ENCODE measurements at places on chromosomes 2 and 18. TPM values are rescaled to one million over a fixed set of nuclear protein-coding genes. Genes with fewer than 3 reads are reported as not detected.

COL6A3 gene
- total RNA-seq, result 178 TPM

TOGARAM2 gene
- total RNA-seq, result 0.83 TPM

C2orf72 gene
- total RNA-seq, result 0.06 TPM

GPR35 gene
- total RNA-seq, result 2.5 TPM

TWIST2 gene
- total RNA-seq, result 37.4 TPM

ABCG8 gene
- not detected for total RNA-seq

CCDC141 gene
- total RNA-seq, result 4.6 TPM

KCNG2 gene
- total RNA-seq, result not detected

EGR4 gene
- total RNA-seq, result not detected

CCL20 gene
- not detected for total RNA-seq

C1QL2 gene
- total RNA-seq, result not detected

CNDP1 gene
- total RNA-seq, result not detected

ANKRD44 gene
- total RNA-seq, result 41.4 TPM

TUBB8B gene
- not detected for total RNA-seq

SGPP2 gene
- total RNA-seq, result 0.32 TPM

IL36A gene
- total RNA-seq, result not detected

ALLC gene
- not detected for total RNA-seq

CROCC2 gene
- not detected for total RNA-seq

DNA sequence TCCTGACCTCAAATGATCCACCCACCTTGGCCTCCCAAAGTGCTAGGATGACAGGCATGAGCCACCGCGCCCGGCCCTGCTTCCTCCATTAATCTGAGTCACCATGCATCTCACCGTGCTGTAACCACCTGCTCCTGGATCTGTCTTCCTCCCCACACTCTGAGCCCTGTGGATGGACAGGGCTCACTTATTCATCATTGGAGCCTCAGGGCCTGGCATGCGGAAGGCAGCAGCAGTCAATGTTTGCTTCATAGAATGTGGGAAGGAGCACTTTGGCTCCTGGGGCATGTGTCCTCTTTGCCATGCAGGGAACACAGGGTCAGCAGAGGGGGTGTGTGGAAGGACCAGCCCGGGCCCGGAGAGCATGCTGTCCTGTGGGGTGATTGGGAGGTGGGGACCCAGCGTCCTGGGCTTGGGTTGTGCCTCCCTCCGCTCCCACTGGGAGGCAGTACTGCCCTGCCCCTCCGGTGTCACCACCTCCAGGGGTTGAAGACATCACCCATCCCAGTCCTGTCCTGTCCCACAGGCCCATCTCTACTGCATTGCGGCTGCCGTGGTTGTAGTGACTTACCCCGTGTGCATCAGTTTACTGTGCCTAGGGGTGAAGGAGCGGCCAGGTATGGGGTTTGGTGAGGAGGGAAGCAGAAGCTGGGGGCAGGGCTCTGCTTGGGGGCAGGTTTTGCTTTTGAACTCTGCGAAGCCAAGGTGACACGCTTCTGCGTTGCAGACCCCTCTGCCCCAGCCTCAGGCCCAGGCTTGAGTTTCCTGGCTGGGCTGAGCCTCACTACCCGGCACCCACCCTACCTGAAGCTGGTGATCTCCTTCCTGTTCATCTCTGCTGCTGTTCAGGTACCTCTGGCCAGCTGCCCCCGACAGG is 11.5 kb downstream of the MFSD2B start:
- no peak for DNase-seq

DNA sequence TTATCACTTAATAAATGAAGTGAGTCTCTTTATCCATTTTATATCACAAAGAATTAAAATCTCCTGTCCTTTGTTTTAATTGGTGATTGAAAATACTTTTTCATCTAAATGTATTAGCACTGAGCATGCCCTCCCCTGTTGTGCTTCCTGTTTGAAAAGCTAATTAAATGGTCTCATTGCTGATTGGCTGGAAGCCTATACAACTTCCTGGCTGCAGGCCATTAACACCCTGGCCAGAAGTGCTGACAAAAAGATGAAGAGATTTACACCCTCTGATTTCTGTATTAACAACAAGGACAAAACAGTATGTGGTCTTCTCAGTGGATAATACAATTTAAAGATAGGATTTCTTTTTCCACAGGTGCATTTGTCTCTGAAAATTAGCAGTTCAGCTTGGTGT is 548.0 kb downstream of the DCC start:
- DNase-seq, result no peak

DNA sequence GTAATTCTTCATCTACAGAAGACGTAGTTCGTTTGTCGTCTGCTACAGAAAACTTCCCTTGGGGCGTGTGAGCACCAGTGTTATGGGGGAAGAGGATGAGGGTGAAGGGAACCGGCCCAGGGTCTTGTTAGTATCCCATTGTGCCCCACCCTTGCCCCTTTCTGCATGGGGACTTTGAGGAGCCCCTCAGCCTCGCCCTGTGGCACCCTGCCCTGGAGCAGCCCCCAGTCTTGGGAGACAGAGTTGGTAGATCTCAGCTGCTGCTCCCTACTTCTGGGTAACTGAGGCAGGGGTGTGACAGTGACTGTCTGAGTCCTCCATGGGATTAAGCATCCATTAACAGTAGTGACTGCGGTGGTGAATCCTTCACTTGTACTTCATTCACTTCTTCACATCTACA is 50.1 kb downstream of the RNF144A start:
- no peak for DNase-seq

GRCh38 chr18:23526501-23527063 is 23.3 kb downstream of the RMC1 start:
- no peak for DNase-seq

DNA sequence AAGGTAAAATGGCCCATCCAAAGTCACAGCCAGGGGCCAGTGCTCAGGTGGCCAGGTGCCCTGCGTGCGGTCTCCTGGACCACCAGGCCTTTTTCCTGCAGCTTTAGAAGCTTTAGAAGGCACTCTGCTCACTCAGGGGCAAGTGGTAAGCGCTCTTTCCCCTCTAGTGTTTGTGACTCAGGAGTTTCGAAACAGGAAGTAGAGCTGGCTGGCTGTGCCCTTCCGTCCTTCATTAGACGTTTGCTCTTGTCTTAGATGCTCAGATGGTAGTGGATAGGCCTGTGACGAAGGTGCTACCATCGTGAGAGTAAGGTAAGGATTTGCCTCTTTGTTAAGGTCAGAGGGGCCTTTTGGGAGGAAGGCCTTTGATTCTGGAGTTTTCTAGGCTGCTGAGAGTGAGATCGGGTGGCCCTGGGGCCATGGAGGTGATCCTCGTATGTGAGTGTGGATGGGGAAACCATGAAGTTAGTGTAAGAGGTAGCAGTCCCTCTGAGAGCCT is at the start of gene CASP8:
TSS of gene CASP8 (plus strand) at position 235 of the 499 bp plus-strand sequence. CDS start 5,951 bp downstream, outside the sequence.
- peak; percentile 89 for DNase-seq

GRCh38 chr2:168626096-168626495 is 170.0 kb downstream of the CERS6 start:
- no peak for DNase-seq

- peak; percentile 86 for DNase-seq
Observed at GRCh38 chr2:149038442-149039212, at the start of gene LYPD6B. TSS of gene LYPD6B (plus strand) at chr2:149038699. CDS start at chr2:149130949, 92,250 bp downstream.

- DNase-seq, result no peak
Observed at GRCh38 chr2:133843551-133843950, 275.3 kb upstream of the NCKAP5 start.

DNA sequence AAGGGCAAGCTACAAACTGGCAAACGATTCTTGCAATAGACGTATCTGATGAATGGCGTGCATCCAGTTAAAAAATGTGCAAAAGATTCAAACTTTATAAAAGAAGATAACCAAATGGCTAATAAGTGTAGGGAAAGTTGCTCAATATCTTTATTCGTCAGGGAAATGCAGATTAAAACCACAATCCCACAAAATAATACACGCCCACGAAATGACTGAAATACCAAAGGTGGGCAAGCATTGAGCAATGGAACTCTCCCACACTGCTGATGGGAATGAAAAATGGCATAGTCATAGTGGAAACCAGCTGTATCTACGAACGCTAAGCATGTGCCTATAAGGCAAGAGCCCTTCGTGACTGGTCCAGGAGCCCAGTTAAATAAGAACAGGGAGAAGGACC is 168.6 kb upstream of the SIX2 start:
- DNase-seq, result no peak

DNA sequence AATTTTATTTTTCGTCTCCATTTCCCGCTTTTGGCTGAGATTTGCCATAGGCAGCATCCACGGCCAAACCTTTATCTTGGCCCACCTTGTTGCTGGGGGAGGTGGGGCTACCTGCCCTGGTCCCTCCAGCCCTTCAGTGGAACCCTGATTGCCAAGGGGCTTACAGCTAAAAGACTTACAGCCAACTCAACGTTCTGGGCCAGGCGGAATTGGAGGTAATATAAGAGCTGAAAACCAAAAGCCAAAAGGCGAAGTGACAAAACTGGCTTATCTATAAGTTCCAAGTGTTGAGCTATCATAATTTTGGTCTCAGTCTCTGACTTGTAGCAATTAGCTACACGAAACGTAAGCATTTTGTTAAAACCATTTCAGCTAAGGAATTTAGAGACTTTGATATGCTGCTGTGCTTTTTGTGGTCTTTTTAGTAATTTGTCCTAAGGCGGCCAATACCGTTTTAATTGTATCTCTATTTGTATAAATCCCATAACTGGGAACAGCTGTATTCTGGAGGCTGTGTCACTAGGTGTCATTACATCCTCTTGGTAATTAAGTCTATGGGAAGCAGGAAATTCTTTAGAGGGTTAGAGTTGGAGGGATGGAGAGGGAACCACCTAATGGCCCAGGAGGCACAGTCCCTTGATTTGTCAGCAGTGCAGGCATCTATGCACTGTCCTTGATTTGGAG is 24.0 kb downstream of the PDCD1 start:
- DNase-seq, result no peak

GRCh38 chr2:140893685-140894084 is 1237.1 kb downstream of the LRP1B start:
- no peak for DNase-seq

- no peak for DNase-seq
Observed at GRCh38 chr2:184026961-184027360, 571.4 kb upstream of the ZNF804A start.

DNA sequence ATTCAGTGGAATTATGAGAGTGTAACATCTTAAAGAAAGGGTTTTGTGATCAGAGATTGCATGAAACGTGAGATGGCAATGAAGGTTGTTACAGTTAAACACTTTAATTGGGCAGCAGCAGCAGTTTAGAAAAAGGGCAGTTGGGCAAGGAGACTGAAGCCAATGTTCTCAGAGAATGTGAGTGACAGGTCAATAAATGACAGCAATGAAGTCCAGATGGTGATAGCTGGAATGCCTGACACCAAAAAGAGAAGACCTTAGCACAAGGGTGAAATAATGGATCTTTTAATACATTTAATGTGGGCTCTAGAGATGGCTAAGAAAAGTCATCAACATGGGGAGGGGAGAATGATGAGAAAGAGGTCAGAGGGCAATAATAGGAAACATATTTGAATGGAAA is 89.4 kb upstream of the CDH7 start:
- DNase-seq, result no peak

DNA sequence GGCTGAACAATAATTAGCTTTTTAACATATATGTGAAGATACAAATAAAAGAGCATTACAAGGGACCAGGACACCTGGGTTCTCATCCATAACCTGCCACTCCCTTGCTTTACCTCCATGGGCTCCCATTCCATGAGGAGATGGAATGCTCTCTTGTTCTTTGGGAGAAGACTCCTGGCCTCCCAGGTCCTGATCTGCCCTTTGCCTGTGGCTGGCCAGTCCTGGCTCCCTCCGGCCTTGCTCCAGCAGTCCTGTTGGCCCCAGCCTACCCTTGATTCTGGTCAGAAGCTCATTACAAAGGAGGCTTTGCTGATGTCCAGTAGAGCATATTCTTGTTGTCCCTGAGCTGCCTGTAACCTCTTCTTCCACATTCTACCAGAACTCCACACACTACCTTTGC is 60.3 kb downstream of the ADD2 start:
- DNase-seq, result no peak

DNA sequence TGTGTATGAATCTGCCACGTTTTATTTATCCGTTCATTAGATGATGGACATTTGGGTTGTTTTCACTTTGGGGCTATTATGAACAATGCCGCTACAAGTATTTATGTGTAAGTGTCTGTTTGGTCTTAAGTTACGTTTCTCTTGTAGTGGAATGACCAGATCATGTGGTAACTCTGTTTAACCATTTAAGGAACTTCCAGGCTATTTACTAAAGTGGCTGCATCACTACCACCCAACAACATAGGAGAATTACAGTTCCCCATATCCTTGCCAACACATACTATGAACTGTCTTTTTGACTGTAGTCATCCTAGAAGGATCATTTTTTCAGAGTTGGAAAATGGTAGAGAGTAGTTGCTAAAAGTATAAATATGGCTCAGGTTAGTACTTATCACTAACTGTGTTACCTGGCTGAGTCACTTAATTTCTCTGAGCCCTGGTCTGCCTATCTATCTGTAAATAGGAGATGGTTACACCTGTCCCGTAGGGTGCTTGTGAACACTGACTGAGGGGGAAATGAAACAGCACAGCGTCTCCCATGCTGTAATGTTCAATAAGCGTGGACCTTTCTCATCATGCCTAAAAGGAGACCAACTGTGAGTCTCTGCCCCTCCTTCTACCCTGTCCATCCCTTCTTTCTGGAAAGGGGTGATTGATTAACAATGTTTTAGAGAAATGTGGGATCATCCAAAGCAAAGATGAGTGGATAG is 103.1 kb downstream of the SH3RF3 start:
- DNase-seq, result no peak

GRCh38 chr2:42987112-42987922 is 194.9 kb upstream of the HAAO start:
- DNase-seq, result no peak

DNA sequence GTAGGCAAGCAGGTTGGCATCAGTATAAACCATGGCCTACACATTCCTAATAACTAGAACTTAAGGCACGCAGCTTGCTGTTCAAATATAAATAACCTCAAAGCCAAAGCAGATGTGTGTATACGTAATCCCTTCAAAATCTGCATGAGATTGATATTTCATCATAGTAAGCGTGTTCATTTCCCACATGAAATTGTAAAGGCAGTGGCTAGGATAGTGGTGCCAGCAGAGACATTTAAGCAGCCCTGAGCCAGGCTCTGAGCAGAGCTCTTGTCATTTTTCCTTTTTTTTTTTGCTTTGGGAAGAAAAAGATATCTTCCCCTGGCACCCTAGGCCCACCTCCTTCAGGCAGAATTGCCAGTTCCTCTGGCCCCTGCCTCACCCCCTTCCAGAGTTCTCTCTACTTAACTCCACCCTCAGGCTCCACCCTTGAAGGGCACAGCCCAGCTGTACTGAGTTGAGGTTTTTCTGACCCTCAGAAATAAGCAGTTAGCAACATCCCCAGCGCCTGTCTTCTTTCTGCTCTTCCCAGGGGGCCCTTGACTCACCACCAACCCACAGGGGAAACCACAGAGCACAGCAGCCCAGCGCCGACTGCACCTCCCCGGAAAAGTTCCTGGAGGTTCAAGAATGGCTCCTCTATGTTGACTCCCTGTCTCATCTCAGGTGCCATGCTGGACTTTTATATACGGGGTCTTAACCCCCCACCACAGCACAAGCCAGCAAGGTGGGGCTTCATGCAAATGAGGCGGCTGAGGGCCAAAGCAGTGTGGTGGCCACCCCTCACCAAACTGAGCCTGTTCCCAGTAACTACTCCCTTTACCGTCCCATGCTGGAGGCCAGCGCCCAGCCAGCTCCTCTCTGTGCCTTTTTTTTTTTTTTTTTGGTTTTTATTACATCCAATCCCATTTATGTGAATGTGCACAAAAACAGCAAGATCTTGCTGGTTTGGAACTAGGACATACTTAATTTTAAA is 84.7 kb downstream of the EHD3 start:
- no peak for DNase-seq
